Activated CD4-positive, alpha-beta T cell treated with anti-CD3 and anti-CD28 coated beads, Interleukin-2, amount 50 U/mL, for 24 hours (primary cell): ENCODE measurements at places on chromosomes 6 and 20.

DNA sequence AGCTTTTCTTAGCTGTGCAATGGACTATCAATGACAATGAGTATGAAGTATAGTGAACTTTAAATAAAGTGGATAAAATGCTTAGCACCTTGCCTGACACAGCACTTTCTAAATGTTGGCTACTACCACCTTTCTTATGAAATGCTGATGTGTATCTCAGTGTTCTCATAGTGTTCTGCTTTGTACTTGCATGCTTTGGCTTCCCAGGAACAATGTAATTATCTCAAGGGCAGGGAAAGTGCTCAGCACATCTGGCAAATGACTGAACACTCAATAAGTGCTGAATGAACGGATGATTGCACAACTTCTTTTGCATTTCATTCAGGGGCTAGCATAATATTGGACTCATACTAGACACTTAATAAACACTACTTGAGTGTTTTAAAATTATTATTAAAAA, 28.2 kb upstream of the NOX3 start:
- no peak for DNase-seq

DNA sequence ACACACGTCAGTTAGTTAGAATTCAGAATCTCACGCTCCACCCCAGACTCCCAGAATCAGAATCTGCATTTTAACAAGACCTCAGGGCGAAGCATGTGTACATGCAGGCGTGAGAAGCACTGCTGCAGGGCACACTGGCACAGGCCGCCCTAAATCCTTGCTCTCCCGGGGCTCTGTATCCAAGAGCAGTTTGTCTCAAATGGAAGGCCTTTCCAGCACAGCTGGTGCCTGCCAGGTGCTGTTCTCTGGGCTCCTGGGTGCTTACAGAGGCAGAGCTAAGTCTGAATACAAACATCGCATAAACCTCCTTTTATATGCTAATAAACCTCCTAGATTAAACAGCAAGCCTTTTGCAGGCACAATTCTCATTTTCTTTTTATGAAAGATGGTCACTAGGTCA, 119.1 kb upstream of the CD93 start:
- DNase-seq: no peak

GRCh38 chr6:137836788-137837187, 30.3 kb upstream of the TNFAIP3 start:
- no peak for DNase-seq

GRCh38 chr6:42084889-42085288, 34.6 kb downstream of the TAF8 start:
- no peak for DNase-seq

- no peak for DNase-seq
Measured at GRCh38 chr6:80969439-80969838, 783.0 kb downstream of the TENT5A start.

DNA sequence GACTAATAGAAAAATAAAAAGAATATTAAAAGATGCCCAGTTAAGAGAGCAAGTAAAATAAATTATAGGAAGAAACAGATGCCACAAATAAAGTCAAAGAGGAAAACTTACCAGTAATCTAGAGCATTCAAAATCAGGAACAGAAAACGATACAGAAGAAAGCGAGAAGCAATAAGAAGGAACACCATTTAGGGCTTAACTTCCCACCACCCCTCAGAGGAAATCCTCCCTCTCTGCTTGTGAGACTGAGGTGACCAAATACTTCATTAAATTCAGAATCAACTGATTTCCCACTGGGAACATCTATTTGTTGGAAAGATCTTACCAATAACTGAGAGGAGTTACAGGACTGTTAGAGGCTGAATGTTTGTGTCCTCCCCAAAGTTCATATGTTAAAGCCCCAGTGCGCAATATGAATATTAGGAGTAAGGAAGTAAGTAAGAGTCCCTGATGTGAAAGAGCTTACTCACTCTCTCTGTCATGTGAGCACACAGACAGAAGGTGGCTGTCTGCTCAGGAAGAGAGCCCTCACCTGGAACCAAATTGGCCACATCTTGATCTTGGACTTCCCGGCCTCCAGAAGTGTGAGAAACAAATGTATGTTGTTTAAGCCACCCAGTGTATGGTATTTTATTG, 19.5 kb downstream of the KATNA1 start:
- no peak for DNase-seq

GRCh38 chr20:32603046-32603726, 18.1 kb upstream of the NOL4L start:
- DNase-seq: no peak

DNA sequence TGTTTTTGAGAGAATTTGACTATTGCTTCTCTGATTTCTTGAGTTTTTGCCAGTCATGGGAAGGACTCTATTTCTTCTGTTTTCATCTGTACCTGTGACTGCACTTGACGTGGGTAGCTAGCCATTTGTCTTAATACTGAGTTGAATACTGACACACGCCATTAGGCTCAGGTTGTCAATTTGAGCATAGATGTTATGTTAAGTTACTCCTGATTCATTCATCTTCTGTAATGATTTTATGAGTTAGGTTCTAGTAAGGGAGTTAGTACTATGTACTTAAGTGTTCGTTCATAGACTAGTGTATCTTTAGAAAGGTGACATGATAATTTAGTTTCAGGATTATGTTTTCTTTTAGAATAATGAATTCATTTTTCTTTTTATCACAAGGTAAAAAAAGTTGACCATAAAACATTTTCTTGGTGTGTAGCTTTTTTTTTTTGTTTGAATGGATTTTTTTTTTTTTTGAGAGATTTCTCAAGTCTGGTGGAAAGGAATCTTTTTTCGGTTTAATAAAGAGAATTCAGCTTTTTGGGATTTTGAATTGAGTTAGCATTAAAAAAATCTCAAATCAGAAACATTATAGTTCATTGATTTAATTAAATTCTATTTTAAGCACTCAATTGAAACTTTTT, 1.7 kb downstream of the AFDN start:
- no peak for DNase-seq

DNA sequence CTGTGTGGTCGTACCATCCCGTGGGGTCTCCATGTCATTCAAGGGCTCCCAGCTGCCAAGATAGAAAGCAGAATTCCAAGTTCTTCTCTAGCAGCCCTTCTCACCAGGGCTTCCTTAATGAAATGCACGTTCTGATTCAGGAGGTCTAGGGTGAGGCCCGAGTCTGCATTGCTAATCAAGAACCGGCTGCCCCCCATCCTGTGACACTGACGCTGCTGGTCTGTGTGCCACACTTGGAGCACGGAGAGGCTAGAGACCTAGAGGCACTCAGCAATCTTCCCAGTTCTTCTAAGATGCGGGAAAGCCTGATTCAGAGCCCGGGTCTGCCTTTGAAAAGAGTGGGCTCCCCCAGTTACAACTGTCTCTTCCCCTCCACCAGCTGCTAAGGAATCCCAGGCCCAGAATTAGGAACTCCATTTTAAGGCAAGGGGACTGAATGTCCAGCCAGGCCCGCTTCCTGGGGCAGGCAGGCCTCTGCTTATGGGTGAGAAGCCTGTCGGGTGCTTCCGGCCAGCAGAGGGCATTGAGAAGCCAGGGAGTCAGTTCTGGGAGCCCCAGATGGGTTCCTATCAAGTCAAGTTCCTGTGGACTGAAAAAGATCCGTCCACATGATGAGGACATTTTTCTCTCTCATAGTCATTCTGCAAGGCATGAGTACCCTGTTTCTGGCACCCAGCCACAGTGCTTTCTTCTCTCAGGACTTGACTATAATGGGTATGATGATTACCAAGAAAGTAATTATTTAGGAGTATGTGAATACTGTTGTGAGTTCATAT, 69.8 kb upstream of the RIN2 start:
- no peak for DNase-seq

DNA sequence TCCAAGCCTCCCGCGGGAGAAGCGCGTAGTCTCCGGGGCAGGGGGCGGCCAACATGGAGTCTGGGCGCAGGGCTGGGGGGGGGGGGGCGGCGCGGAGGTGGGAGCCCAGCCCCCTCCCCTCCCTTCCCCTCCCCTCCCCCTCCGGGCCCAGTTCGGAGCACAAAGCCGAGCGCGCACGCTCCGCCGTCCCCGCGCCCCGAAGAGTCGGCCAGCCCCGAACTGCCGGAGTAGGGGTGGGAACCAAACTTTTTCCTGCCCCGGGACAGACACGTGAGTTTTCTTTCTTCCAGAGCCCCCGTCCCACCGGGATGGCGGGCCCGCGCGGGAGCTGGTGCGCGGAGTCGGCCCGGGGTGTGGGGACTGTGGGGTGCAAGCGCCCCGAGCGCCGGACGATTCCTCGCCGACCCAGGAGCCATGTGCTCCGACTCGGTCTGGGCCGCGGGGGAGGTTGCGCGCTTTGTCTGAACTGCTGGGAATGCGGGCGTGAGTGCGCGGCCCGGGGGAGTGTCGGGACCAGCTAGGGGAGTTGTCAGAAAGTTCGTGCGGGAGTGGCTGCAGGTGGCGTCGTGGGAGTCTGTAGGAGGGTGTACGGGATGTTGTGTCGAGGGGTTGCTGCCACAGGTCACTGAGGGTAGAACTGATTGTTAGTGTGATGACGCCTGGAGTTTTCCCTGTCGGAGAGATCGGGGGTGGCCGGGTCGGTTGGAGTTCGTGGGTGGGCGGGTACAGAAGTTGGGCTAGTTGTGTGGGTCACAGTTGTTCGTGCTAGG, 1.2 kb downstream of the TGIF2 start:
- DNase-seq: peak; percentile 29

GRCh38 chr6:79152269-79152737, 74.2 kb upstream of the PHIP start:
- no peak for DNase-seq

- DNase-seq: no peak
Measured at GRCh38 chr20:58719258-58719657, 26.7 kb downstream of the NPEPL1 start.
